SW480 (cell line): ENCODE measurements at places on chromosomes 7 and 10.

- DNase-seq: no peak
These were observed 179.3 kb downstream of the ABCA13 start for GRCh38 chr7:48350515-48350914.

DNA sequence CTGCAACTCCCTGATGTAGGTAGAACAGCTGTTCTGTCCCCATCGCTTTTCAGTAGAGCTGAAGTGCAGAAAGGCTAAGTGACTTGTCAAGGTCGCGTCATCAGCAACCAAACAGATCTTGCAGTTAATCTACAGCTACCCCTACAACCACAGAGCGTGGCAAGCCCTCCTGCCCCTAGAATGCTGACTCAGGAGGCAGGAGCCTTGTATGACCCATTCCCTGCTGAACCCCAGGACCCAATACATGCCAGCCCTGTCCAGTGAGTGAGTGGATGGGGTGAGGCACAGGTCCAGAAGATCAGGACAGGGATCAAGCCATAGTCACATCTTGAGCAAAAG is 26.6 kb upstream of the GJD4 start:
- no peak for DNase-seq

DNA sequence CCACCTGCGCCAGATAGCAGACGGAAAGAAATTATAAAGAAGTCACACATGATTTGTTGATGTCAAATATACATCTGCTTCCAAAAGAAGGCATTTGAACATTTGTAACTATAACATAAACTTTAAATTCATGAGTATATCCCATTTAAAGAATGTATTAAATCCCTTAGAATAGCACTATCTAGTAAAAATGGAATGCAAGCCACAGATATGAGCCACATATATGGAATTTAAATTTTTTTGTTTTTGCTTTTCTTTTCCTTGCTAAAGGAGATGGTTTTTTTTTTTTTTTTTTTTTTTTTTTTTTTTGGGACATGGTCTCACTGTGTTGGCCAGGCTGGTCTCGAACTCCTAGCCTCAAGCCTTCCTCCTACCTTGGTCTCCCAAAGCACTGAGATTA is 730.8 kb downstream of the PHTF2 start:
- DNase-seq: no peak

GRCh38 chr10:118809357-118810220 is 54.8 kb upstream of the CACUL1 start:
- no peak for DNase-seq

- DNase-seq: no peak
These were observed 108.7 kb downstream of the ITIH5 start for GRCh38 chr10:7558036-7558435.

- no peak for DNase-seq
These were observed 115.5 kb upstream of the GPR26 start for GRCh38 chr10:123550675-123551096.

- DNase-seq: no peak
These were observed 102.0 kb downstream of the VIPR2 start for GRCh38 chr7:159042581-159043101.

- peak; percentile 3 for DNase-seq
These were observed 43.9 kb downstream of the IFIT5 start for GRCh38 chr10:89458291-89458690.

- no peak for DNase-seq
These were observed 46.3 kb upstream of the ZNF365 start for GRCh38 chr10:62327885-62328284.

DNA sequence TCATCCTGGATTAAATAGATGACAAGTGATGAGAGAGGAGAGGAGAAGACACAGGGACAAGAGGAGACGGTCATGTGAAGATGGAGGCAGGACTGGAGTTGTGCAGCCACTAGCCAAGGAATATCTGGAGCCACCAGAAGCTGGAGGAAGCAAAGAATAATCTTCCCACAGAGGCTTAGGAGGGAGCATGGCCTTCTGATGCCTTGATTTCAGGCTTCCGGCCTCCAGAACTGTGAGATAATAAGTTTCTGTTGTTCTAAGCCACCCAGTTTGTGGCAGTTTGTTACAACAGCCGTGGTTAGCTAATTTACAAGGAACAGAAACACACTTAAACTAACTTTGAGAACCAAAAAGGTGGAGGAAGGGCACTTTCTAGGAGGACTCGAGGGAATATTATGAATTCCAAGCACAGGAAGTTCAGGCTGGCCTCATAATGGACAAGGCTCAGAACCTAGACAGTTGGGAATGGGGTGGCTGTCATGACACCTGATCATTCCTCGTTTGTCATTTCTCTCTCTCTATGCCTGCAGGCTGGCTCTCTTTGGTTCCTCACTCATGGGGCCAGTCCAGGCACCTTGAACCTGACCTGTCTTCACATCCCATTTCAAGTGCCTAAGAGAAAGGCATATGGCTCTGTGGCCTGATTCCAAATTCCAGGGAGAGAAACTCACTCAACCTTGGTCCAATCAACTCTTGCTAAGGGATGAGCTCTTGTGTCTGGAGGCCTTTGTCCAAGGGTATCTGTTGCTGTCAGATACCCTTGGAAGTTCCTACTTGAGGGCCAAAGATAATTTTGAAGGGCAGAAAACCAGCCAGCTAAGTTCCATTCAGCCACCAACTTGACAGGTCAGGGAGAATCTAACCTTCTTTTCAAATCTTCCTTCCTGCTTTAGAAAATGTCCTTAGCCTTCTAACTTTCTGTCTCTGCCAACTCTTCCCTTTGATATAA is 33.5 kb upstream of the PDZD8 start:
- DNase-seq: no peak

DNA sequence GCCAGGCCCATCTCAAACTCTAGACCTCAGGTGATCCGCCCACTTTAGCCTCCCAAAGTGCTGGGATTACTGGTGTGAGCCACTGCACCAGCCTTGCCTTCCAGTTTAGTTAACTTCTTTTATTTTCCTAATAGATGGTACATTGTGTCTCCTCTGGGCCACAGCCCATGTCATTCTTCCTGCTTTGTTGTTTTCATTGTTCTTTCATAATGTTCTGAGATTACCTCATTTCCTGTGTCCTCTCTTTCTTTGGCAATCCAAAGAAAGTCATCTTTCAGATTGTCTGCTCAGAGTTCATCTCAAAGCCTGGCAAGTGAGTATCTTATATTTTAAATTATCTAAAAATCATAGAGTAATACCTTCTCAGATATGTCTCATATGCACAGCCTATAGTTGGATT is at the start of gene OLAH:
Gene OLAH (plus strand): TSS at position 270 of the 400 bp plus-strand sequence. CDS start 3,346 bp downstream, outside the sequence.
- no peak for DNase-seq
